NCI-H187 treated with DMSO at 0.1 percent for 48 hours (cell line): ENCODE measurements at places on chromosomes 4 and X.

- DNase-seq, result no peak
Observed at GRCh38 chr4:52751487-52751911, 274 bp upstream of the ERVMER34-1 start.

GRCh38 chrX:109384699-109385098, 97.2 kb downstream of the GUCY2F start:
- no peak for DNase-seq

GRCh38 chrX:83022020-83022419, 486.1 kb upstream of the POU3F4 start:
- no peak for DNase-seq

GRCh38 chr4:86569103-86569870, 24.8 kb upstream of the PTPN13 start:
- DNase-seq, result no peak

GRCh38 chrX:65751519-65751918, 84.1 kb downstream of the MSN start:
- DNase-seq, result no peak

- DNase-seq, result no peak
Observed at GRCh38 chrX:18971506-18971905, 12.4 kb downstream of the PHKA2 start.

DNA sequence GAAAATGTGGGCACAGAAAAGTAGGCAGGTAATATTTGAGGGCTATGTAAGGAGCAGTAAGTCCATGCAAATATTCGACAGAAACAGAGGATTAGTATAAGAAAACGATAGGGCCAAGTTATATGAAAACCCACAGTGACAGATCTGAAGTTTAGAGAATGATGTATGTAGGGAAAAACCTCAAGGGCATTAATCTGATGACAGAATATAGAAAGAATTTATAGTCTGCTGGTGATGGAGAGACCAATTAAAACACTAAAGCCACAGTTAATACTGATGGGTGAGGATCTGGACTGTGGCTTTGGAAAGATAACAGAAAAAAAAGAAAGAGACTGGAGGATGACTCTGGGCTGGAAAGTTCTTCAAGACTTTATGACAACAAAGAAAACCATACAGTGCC, 169.7 kb downstream of the PALLD start:
- DNase-seq, result no peak

DNA sequence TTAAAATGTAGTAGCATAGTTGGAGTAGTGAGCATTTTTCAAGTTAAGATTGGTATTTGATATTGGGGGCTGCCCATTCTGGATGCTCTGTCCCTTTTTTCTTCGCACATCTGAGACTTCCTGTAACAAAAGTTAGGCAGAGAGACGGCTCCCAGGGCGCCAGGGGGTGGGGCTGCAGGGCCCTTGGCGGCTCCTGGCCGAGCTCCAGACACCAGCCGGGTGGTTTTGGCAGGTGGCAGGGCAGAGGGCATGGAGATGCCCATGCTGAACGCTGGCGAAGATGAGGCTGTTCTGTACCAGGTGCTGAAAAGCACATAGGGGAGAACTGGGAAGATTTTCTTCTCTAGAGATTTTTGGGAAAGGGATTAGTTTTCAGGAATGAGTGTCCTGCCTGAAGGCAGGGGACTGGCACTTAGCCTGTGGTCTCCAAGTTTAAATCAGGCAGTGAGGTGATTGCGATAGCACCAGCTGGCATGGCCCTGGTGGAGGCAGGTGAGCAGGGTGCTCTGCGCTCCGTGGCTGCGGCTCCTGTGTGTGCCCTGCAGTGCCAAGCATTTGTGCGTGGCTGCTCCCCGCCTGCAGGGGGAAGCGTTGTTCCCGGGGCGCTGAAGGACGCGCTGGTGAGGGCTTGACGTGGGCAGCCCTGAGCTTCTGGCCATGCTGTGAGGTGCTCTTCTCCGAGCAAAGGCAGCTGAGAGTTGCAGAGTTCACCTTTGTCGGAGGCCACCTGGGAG, 23.6 kb upstream of the HGFAC start:
- no peak for DNase-seq

DNA sequence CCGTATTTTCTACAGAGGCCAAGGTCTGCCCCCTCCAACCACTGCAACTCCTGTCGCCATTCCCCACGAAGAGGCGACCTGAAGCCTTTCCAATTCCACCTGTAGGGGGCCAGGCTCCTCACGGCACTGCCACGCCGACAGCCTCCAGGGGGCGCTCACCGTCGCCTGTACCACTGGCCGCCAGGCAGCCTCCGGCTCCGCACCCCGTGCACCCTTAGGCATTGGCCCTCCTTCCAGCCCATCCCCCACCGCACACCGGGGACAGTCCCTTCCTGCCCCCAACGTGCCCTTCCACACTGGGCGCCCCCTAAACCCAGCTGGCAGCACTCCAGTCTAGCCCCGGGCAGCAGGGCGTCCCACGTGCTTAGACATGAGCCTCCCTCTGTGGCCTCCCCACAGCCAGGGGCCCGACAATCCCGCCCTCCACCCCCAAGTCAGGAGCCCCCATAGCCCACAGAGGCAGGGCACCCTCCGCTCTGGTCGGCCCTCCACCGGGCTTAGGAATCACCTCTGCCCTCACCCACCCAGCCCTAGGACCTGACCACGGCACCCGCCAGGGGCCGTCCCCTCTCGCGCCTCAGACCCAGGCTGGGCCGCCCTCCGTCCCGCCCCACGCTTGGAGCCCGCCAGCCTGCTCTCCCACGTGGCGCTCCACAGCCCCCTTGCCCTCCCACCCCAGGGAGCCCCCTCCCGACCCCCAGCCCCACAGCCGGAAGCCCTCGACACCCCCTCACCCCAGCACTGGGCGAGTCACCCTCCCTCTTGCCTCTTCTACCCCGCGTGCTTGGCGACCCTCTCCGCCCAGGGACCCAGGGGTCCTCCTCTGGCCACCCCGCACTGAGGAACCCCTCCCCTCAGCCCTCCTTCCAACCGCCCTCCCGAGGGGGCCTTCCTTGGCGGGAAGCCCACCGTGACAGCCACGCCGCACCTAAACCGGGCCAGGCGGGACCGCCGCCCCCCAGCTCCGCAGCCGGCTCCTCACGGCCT, 711 bp downstream of the PNMA6E start:
- DNase-seq, result no peak

DNA sequence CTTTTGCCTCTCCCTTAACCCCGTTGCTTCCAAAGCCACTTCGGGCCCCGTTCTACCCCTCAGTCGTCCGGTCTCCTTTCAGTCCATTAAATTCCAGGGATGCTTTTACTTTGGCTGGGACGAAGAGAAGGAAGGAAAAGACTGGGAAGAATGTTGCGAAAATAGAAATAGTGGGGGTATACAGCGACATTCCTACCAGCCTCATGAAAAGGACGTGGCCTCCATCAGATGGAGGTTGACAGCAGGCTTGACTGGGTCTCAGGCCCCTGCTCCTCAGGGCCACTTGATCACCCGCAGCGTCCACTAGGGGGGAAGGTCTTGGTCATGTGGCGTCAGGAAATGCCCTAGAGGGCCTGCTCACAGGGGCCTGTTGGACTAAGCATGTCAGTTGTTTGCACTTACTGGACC, 657 bp upstream of the ANKRD50 start:
- DNase-seq, result no peak

- DNase-seq, result no peak
Observed at GRCh38 chr4:103567591-103567990, 152.2 kb downstream of the TACR3 start.

- DNase-seq, result no peak
Observed at GRCh38 chr4:17884063-17884462, 73.3 kb downstream of the NCAPG start.

DNA sequence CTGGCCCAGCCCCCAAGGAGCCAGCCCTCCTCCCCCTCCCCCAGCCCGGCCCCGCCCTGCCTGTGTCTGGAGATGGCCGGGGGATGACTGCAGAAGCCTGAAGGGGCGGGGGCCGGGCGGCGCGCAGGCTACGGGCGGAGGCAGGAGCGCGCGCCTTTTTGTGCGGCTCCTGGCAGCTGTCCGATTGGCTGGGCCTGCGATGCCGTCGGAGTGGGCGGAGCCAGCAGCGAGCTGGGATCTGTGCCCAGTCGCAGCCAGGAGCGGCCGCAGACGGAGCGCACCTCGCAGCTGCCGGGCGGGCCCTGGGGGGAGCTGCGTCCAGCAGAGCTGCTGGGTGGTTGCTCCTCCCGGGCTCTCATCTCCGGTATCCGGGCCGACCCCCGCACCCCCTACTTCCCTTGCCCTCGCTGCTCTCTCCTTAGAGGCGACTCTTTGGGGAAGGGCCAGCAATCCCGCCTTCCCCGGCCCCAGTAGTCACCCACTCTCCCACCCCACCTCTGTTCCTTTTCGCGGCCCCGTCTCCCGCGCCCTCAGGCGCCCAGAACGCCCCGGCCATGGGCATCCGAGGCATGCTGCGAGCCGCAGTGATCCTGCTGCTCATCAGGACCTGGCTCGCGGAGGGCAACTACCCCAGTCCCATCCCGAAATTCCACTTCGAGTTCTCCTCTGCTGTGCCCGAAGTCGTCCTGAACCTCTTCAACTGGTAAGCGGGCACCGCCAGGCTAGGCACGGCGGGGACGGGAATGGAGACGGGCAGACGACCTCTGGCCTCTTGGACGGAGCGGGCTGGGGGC, at the start of gene GABRQ:
TSS of gene GABRQ (plus strand) at position 247 of the 794 bp plus-strand sequence. CDS start at position 555, 308 bp downstream.
- DNase-seq, result no peak

GRCh38 chrX:21959362-21960051, 19.0 kb downstream of the SMS start:
- DNase-seq, result no peak

- DNase-seq, result no peak
Observed at GRCh38 chr4:123777373-123777772, 380.8 kb downstream of the SPRY1 start.

GRCh38 chr4:19544446-19545125, 707.1 kb upstream of the SLIT2 start:
- no peak for DNase-seq

- DNase-seq, result no peak
Observed at GRCh38 chrX:149717803-149718202, 5.9 kb downstream of the MAGEA11 start.

- DNase-seq, result no peak
Observed at GRCh38 chr4:156241896-156242295, 288.2 kb upstream of the CTSO start.

GRCh38 chrX:82757614-82758013, 750.5 kb upstream of the POU3F4 start:
- DNase-seq, result no peak

GRCh38 chr4:187996502-187997177, 1.1 kb downstream of the ZFP42 start:
- DNase-seq, result no peak

DNA sequence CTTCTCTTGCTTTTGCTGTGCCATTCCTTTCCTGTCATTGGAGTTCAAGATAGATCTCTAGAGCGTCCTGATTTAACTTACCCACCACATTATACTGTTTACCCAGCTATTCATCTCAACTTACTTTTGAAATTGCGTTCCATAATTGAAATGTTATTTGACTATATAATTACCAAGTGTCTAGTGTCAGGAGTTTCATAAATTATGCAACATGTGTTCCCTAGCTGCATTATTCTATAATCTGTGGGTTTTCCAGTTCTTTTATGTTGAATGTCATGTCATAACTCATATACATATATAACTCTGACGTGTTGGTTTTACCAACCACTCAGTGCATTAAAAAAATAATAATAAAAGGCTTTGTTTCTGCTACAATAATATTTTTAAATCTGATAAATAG, 285.9 kb upstream of the ARSJ start:
- DNase-seq, result no peak

GRCh38 chrX:40245488-40246071, 147.8 kb upstream of the BCOR start:
- DNase-seq, result peak; percentile 2

GRCh38 chr4:20870436-20870835, 170.2 kb downstream of the PACRGL start:
- DNase-seq, result no peak

- no peak for DNase-seq
Observed at GRCh38 chr4:1380368-1381151, 25.7 kb downstream of the NKX1-1 start.

- no peak for DNase-seq
Observed at GRCh38 chr4:14125375-14126129, 498.0 kb upstream of the BOD1L1 start.

DNA sequence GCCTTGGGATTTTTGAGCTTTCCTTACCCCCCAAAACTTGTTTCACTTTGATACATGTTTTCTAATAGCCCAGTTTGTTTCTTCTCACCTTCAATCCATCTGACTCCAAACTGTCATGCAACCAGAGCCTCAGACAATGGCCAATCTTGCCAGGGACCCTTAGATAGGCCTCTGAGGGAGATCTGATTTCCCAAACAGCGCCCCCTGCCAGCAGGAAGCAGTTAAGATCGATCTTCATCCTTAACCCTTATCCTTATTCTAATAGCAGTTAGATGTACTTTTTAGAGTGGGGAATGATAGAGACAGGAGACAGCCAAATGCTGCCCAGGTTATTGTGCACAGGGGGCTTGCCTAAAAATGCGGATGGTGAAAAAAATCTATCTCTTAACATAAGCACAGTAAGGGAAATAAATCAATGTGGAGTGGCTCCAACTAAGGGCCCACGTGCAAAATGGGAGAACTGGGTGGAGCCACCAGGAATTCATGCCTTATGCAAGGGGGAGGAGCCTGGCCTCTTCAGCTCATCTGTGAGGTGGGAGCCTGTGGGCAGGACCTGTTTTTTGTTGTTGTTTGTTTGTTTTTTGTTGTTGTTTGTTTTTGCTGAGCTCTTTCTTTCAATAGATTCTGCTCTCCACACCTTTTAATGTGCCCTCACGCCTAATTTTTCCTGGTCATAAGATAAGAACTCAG, 833.6 kb upstream of the AGA start:
- no peak for DNase-seq

DNA sequence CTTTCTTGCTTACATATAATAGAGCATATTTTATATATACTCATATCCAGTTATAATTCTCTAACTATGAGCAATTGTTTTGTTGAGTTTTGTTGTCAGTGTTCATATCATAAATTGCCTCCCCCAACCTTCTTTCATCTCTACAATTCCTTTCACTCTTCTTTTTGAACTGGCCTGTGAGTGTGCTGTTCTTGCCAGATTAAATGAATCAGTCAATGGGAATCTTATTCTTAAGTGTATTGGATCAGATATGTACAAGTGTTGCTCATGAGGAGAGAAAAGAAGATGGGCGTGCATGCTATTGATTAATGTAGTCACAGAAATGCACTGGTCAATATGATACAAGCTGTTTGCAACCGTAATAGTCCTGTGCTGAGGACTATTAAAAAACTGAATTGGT, 728.1 kb upstream of the MAGEB2 start:
- no peak for DNase-seq

GRCh38 chr4:111977419-111977965, 167.8 kb upstream of the FAM241A start:
- DNase-seq, result no peak

DNA sequence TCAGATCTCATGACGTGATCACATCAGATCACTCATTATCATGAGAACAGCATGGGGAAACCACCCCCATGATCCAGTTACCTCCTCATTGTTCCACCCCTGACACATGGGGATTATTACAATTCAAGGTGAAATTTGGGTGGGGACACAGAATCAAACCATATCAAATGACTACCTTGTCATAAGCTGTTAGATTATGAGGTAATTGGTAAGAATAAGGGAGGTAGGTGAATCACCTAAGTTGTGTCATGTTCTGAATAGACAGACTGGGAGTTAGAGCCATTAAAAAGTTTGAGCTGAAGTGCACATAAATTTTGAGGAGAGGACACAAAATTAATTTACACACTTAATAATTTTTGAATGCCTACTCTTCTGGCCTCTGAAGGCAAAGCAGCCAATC, 24.7 kb downstream of the SLC9B1 start:
- no peak for DNase-seq
